GM18507 (cell line): ENCODE measurements at places on chromosomes 2 and 18.
A peak's percentile ranks its signal among the peaks of the same experiment; 100 is the strongest.

- DNase-seq: no peak
These were observed 13.8 kb downstream of the FAM210A start for GRCh38 chr18:13712400-13713131.

DNA sequence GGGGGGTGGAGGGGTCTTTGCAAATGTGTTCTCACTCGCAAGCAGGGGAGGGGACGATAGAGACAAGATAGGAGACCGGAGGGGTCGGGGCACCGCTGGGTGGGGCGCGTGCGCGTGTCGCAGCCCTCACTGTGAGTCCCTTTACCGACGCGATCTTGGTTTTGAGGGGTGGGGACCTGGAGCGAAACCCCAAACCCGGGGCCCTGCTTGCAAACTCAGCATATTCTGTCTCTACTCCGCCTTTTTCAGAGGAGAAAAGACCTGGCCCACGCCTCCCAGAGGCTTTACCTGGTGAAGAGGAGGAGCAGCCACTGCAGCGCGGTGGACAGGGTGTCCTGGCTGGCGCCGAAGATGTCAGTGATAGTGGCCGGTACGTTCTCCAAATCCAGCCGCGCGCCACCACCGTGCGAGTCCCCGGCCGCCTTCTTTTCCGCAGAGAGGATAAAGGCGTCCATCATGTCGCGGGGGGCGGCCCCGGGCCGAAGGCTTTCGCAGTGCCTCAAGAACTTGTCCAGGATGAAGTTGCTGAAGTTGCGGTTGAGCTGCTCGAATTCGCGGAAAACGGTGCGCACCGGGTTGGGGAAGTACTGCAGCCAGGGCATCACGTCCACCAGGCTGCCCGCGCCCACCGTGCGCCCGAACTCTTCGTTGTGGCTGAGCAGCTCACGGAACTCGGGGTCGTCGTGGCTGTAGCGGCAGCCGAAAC is 1.7 kb downstream of the CYP1B1 start:
- DNase-seq: no peak

DNA sequence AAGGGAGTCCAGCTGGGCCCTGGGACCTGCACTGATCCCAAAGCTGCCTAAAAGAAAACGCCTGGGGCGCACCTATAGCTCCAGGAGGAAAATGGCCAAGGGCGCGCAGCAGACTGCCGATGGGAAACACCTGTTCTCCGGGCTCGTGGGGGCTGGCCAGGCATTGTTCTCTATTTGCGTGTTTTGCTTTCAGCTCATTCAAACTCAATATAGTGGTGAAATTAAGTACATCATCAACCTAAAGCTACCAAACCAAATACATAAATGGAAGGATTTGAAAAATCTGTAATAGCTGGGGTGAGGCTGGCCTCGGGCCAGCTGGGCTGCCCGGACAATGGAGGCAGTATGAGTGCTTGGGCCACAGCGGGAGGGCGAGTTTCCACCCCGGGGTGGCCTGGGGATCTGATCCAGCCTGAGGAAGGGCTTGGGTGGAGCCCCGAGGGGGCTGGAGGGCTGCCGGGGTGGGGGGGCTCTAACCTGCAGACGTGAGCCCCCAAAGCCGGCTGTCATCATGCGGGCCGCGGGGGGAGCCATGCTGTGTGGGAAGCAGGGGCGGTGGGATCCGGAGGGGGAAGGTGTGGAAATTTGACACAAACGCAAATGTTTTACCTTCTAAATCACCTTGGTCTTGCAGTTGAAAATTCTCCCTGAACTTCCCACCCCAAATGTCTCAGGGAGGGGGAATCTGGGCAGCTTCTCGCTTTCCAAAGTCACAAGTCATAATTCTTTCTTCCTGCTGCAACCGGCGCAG is 77.6 kb downstream of the ASB1 start:
- DNase-seq: no peak

GRCh38 chr18:47287911-47288585 is 36.6 kb upstream of the SKOR2 start:
- DNase-seq: no peak

DNA sequence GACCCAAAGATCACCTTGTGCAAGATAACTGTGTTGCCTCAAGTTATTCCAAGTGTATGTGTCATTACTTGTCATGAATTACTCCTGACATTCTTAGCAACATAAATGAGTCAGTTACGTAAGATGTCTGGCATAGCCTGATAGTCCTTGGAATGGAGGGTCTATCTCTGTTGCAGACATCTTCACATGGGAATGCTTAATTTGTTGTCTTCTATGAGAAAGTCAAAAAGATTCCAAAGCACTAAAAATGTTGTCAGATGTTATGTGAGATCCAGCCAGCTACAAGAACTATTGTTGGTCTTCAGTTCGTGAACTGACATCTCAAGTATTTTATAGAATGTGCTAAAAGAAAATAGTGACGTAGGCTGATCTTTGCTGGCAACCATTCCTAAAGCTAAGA is 178.2 kb upstream of the RASGRP3 start:
- DNase-seq: no peak

- DNase-seq: no peak
These were observed 19.4 kb downstream of the COL4A3 start for GRCh38 chr2:227183657-227184367.

DNA sequence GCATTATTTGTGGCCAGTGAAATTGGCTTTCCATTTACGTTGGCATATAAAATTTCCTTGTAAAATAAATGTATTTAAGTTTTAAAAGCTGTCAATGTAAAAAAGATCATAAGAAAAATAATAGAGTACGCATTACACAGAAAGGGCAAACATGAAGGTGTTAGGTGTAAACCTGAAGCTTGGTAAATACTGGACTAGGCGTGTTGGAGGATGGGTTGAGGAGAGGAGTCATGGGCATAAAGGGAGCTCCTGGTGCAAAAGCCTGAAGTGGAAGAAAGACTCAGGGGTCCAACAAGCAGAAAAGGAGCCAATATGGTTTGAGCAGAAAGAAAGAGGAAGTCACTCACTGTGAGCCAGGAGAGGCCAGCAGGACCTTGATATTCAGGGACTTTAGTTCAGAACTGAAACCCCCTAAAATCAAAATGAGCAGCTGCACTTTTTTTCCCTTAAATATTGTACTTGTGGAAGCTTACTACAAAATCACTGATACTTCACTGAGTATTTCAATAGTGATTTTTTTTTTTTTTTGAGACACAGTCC is 24.4 kb downstream of the SP5 start:
- no peak for DNase-seq

DNA sequence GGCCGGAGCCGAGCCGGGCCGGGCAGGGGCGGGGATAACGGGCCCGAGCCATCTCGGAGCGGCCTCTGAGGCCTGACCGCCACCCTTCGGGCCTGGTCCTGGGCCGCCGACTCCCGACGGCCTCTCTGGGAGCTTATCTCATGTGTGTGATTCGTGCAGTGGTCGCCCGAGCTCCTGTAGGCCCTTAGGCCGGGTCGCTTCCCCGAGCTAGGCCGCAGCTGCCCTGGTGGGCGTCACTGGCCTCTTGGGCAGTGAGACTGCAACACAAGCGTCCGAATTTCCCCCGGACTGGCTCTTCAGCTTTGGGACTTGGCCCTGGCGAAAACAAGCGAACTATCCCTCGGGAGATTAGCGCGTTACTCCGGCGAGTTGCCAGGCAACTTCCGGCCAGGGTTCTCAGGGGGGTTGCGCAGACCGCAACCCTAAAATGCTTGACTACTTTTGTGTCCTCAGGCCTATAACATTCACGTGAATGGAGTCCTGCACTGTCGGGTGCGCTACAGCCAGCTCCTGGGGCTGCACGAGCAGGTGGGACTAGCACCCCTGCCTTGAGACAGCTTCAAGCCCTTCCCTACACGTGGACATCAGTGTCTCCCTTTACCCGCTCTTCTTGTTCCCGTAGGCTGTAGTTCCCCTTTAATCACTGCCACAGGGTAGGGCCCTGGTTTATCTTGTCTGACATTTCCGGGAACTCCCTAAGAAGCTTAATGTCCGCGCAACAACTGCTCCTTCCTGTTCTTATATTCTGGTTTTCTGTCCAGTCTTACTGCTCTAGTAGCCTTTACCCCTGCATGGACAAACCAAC is 602 bp downstream of the SNX17 start:
- DNase-seq: peak; percentile 25

DNA sequence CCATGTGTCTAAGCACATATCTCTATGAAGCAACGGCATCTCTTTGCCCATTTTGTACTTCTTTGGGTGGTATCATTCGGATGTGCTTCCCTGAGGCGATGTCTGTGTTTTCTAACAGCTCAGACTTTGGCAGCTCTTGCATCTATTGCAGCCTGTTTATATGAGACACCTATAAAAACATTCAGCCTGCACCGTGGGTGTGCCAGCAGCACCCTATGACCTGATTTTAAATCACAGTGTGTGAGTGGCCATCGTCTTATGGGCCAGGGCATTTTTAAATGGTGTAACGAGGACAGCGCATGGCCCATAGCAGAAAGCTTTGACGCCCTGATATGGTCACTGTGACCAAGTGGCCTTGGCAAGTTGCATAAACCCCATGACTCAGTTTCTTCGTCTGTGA is 12.9 kb downstream of the NPAS2 start:
- DNase-seq: no peak

GRCh38 chr18:10846657-10847407 is 302.5 kb downstream of the PIEZO2 start:
- DNase-seq: no peak

DNA sequence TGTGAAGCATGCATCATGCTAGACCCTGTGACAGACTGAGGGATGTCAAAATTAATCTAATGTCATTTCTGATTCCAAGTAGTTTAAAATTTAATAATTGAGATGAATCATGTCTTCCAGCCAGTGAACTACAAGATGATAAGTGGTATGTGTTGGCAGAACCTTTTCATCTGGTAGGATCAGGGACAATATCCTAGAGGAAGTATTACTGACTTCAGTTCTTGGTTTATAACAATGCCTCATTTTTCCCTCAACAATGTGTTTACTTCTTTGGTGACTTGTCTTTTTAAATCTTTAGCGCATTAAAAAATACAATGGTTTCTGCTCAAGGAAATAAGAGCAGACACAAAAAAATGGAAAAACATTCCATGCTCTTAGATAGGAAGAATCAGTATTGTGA is 69.4 kb downstream of the ARHGAP28 start:
- DNase-seq: no peak

DNA sequence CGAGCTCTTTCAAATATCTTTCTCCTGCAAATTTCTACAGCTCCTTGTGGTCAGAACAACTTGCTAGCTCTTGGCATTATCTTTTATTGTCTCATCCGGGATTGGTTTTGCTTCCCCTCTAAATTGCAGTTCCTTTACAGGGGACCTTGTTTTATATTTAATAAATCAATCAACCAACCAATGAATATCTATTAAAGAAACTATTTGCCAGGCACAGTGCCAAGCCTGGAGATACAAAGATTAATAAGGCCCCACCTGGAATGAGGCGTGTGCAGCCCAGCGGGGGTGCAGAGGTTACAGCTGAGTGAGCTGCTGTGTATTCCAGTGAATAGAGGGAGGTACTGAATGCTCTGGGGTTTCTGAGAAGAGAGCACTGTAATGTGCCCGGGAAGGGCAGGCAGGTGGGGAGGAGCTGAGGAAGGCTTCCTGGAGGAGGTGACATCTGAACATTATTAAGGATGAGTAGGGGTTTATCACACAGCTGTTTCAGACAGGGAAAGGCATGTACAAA is 51.8 kb downstream of the LIPG start:
- DNase-seq: no peak

DNA sequence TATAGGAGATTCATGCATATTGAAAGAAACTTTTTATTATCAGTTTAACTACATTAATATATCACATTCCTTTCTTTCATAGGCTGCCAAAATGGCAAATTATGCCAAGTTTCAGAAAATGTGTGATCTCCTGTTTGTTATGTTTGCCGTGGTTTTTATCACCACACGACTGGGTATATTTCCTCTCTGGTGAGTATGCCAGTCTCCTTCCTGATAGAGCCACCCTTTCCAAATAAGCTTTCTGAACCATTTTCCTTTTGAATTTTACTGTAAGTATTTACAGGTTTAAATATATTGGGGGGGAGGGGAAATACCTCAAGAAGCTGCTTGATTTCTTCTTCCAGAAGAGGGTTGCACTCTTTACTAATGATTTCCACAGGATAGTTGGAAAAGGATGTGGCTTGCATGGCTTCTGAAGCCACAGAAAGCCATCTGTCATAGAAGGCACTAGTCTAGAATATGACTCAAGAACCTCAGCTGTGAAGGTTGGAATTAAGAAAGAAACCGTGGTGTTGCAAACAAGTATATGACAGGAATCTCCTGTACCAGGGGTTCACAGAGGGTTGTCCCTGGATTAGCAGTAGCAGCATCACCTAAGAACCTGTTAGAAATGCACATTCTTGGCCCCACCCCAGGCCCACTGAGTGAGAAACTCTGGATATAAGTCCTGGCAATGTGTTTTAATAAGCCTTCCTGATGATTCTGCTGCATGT is 84.5 kb upstream of the NOSTRIN start:
- DNase-seq: no peak

GRCh38 chr2:204827701-204828590 is 282.7 kb downstream of the PARD3B start:
- no peak for DNase-seq

GRCh38 chr2:98504381-98505109 is 59.9 kb downstream of the INPP4A start:
- DNase-seq: no peak

- no peak for DNase-seq
These were observed 17.4 kb upstream of the NABP1 start for GRCh38 chr2:191660575-191660974.

DNA sequence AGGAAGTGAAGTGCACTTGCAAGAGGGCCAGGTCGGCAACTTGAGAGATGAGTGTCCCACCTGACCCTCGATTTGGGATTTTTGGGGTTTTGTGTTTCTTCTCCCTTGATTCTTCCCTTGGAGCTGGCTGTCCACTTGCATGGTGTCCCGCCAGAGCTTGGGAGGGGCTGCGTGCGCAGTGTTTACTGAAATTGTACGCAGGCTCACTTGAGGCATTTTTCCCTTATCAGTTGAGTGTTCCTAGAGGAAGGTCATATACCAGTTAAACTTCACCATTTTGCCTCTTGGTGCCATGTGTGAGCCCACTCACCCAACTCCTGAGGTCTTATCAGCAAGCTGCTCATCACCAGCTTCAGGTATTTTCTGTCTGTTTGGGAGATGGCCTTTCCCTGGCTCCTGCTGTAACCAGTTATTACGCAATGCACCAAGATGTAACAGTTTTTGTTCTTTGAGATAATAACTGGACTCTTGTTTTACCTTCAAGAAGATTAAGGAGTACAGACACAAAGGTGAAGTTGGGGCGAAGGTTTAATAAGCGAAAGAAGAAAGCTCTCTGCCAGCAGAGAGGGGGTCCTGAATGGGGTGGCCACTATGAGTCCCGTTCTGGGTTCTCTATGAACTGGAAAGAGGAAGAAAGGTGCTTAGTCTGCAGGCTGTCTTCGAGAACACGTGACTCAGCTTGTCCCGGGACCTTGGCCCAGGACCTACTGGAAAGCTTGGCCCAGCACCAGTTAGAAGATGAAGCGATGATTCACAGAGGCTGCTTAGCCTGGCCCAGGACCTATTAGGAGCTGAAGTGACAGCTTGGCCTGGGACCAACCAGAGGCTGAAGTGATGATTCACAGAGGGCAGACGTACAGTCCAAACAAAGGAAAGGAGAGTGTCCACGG is 21.5 kb upstream of the TXNL4A start:
- no peak for DNase-seq

- DNase-seq: no peak
These were observed 14.7 kb upstream of the METAP1D start for GRCh38 chr2:171985076-171985475.
